ENCODE measurements at places on chromosomes 7 and 10.

GRCh38 chr10:103895411-103896186 lies 22.4 kb downstream of the STN1 start:
- H3K36me3 ChIP-seq, result peaks cover 70% of the 10 kb centered on the region
- H3K4me3 ChIP-seq, result no peak overlapping the region
- DNase-seq, result no peak

- H3K4me1 ChIP-seq, result peaks cover 8% of the 10 kb centered on the region
- no peak for DNase-seq
- H3K36me3 ChIP-seq, result no peaks in the 10 kb centered on the region
These were observed 15.3 kb upstream of the ASB4 start for GRCh38 chr7:95470452-95470851.

DNA sequence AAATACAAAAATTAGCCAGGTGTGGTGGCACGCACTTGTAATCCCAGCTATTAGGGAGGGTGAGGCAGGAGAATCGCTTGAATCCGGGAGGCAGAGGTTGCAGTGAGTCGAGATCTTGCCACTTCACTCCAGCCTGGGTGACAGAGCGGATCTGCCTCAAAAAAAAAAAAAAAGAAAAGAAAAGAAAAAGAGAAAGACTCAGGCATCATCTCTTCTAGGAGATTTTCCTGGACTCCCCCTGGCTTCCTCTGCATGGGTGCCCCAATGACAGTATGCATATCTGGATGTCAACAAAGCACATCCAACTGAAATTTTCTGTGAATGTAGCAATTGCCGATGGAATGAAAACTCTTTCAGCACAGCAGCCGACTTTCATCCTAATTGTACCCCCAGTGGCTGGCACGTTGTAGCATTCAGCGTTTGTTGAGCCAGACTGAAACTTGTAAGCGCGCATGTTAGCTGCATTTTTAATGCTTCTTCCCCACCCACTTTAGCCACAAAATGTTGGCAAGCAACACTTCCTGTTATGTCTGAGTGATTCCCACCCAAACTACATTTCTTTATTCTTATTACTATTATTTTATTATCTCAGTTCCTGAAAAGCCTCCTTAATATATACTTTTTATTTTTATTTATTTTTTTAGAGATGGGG lies 70.2 kb downstream of the PRTFDC1 start:
- DNase-seq, result no peak
- H3K27ac ChIP-seq, result no peak overlapping the region
- H3K4me3 ChIP-seq, result no peak overlapping the region
- no peaks in the 10 kb centered on the region for H3K36me3 ChIP-seq
- H3K4me1 ChIP-seq, result peaks cover 7% of the 10 kb centered on the region

- H3K4me1 ChIP-seq, result no peaks in the 10 kb centered on the region
- DNase-seq, result no peak
- H3K4me3 ChIP-seq, result no peak overlapping the region
- H3K27me3 ChIP-seq, result no peaks in the 10 kb centered on the region
- no peak overlapping the region for H3K27ac ChIP-seq
These were observed 86.5 kb downstream of the OTUD1 start for GRCh38 chr10:23525406-23525805.

DNA sequence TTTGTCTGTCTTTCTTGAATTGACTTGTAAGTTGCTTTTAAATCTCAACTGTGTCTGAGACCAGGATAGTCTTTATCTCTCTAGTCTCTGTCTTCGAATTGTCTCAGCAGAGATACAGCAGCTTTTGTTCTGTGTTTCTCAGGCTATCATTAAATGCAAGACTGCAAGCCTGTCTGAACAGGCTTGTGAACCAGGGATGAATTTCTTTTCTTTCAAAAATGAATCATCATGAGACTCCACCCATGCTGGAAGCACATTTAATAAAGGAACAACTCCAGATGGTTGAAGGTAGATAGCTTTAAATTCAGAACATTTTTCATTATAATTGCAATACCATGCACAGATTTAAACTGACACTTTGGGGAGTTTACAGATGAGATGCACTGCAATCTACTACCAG lies 155.9 kb downstream of the SEC23IP start:
- no peaks in the 10 kb centered on the region for H3K36me3 ChIP-seq
- H3K4me1 ChIP-seq, result peaks cover 4% of the 10 kb centered on the region
- H3K4me3 ChIP-seq, result no peak overlapping the region
- H3K27me3 ChIP-seq, result no peaks in the 10 kb centered on the region
- H3K27ac ChIP-seq, result no peak overlapping the region
- no peak for DNase-seq

- H3K4me3 ChIP-seq, result no peak overlapping the region
- H3K27me3 ChIP-seq, result no peaks in the 10 kb centered on the region
These were observed 109.9 kb downstream of the OAT start for GRCh38 chr10:124308811-124309210.

DNA sequence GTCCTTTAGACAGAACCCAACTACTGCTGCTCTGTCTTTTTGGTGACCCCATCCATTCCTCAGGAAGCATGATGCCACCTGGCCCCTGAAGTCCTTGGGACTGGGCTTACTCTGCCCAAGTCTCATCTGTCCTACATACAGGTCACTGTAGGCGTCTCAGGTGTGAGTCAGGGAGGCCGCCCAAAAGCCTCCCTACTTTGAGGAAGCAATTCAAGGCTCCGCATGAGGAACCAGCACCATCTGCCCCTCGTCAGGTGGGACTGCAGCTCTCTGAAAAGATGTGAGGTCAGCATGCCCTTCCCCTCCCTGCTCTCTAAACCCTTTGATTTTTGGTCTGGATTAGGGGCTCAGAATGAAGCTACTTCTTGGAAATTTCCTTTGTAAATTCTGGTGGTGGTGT lies 354.8 kb downstream of the CXCL12 start:
- H3K36me3 ChIP-seq, result no peaks in the 10 kb centered on the region
- H3K27me3 ChIP-seq, result peaks cover 9% of the 10 kb centered on the region
- no peak overlapping the region for H3K27ac ChIP-seq
- DNase-seq, result no peak
- no peak overlapping the region for H3K4me3 ChIP-seq
- H3K4me1 ChIP-seq, result no peaks in the 10 kb centered on the region

DNA sequence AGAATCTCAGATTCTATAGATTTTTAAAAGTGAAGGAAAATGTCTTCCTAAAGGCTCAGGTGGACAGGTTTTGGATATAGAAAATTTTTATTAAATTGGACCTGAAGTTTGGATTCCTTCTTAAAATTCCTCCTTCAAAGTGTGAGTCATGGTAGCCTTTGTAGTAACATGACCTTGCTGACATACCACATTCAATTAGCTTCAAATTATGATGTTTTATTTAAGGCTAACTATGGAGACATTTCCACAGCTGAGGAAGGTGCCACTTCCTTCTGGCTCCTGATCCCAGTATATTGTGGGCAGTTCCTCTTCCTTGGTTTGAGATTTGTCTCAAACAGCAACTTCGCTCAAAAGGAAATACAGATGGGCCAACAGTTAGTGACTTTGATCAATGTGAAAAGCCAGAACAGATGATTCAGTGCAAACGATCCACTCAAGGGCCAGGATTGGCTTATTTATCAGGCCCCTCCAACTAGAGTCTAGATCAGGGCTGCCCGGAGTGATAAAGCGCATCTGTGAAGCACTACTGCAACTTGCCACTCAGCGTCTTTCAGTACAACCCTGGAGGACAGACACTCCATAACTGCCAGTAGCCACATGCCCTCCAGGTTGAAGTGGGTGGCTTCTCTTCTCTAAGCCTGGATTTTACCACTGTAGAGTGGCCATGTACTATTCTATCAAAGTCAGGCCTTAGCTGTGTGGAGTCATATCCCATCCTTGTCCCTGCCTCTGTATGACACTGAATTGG lies 573.5 kb downstream of the KIF20B start:
- no peak overlapping the region for H3K4me3 ChIP-seq
- H3K27ac ChIP-seq, result no peak overlapping the region
- no peaks in the 10 kb centered on the region for H3K36me3 ChIP-seq
- peaks cover 2% of the 10 kb centered on the region for H3K4me1 ChIP-seq
- no peak for DNase-seq
- no peaks in the 10 kb centered on the region for H3K27me3 ChIP-seq

GRCh38 chr10:113743594-113743993 lies 7.9 kb upstream of the PLEKHS1 start:
- H3K27ac ChIP-seq, result no peak overlapping the region
- no peaks in the 10 kb centered on the region for H3K36me3 ChIP-seq
- DNase-seq, result no peak
- no peaks in the 10 kb centered on the region for H3K4me1 ChIP-seq
- no peak overlapping the region for H3K4me3 ChIP-seq
- H3K27me3 ChIP-seq, result peaks cover 4% of the 10 kb centered on the region

GRCh38 chr7:73912223-73912622 lies 51.3 kb downstream of the TMEM270 start:
- no peaks in the 10 kb centered on the region for H3K4me1 ChIP-seq
- no peak for DNase-seq
- H3K36me3 ChIP-seq, result no peaks in the 10 kb centered on the region
- no peak overlapping the region for H3K4me3 ChIP-seq
- H3K27ac ChIP-seq, result no peak overlapping the region

- no peak for DNase-seq
- no peaks in the 10 kb centered on the region for H3K36me3 ChIP-seq
- no peak overlapping the region for H3K27ac ChIP-seq
- H3K27me3 ChIP-seq, result no peaks in the 10 kb centered on the region
- no peaks in the 10 kb centered on the region for H3K4me1 ChIP-seq
These were observed 509.9 kb downstream of the PARD3 start for GRCh38 chr10:34305189-34305588.

DNA sequence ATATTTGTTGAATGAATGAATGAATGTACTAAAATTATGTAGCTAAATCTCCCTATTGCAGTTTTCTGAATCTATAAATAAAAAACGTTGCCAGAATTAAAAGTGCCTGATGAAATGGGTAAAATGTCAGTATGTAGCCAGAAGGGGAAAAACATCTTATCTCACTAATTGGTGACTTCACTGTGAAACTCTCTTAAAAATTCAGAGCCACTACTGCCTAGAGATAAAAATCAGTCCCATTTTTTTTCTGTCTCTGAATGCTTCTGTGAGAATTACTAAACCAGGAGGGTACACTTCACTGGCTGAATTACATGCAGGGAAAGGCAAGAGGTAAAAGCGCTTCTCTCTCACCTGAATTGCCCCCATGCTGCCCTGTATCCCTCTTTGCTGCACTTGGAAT lies 69.6 kb upstream of the HPS1 start:
- no peak for DNase-seq
- no peak overlapping the region for H3K27ac ChIP-seq
- no peaks in the 10 kb centered on the region for H3K36me3 ChIP-seq
- H3K4me3 ChIP-seq, result no peak overlapping the region
- H3K27me3 ChIP-seq, result peaks cover 3% of the 10 kb centered on the region
- no peaks in the 10 kb centered on the region for H3K4me1 ChIP-seq

GRCh38 chr10:63474488-63474887 lies 8.7 kb upstream of the JMJD1C start:
- H3K27ac ChIP-seq, result no peak overlapping the region
- no peak for DNase-seq
- no peaks in the 10 kb centered on the region for H3K27me3 ChIP-seq

GRCh38 chr7:87926581-87927461 lies 7.2 kb upstream of the ADAM22 start:
- no peaks in the 10 kb centered on the region for H3K36me3 ChIP-seq
- H3K4me1 ChIP-seq, result no peaks in the 10 kb centered on the region
- H3K27me3 ChIP-seq, result no peaks in the 10 kb centered on the region
- no peak overlapping the region for H3K4me3 ChIP-seq
- DNase-seq, result no peak

- H3K36me3 ChIP-seq, result peaks cover 77% of the 10 kb centered on the region
- H3K27ac ChIP-seq, result no peak overlapping the region
- DNase-seq, result no peak
- H3K27me3 ChIP-seq, result no peaks in the 10 kb centered on the region
These were observed 4.6 kb upstream of the NOLC1 start for GRCh38 chr10:102147561-102147960.

DNA sequence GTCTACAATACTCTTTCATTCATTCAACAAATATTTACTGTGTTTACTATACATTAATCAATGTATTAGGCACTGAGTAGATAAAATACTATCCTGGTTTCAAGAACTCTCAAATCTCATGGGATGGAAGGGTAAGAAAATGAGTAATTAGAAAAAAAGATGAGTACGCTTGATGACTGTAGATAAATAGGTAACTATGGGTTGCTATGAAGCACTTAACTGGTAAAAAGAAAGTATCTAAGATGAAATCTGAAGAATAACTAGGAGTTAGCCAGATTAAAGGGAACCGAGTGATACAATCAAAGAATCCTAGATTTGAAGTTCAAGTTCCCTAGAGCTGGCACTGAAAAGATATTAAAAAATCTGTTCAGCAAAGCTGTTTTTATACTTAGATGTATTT lies 62.1 kb downstream of the IQUB start:
- H3K4me3 ChIP-seq, result no peak overlapping the region
- no peak overlapping the region for H3K27ac ChIP-seq
- no peaks in the 10 kb centered on the region for H3K4me1 ChIP-seq
- H3K36me3 ChIP-seq, result no peaks in the 10 kb centered on the region
- H3K27me3 ChIP-seq, result no peaks in the 10 kb centered on the region
- no peak for DNase-seq

DNA sequence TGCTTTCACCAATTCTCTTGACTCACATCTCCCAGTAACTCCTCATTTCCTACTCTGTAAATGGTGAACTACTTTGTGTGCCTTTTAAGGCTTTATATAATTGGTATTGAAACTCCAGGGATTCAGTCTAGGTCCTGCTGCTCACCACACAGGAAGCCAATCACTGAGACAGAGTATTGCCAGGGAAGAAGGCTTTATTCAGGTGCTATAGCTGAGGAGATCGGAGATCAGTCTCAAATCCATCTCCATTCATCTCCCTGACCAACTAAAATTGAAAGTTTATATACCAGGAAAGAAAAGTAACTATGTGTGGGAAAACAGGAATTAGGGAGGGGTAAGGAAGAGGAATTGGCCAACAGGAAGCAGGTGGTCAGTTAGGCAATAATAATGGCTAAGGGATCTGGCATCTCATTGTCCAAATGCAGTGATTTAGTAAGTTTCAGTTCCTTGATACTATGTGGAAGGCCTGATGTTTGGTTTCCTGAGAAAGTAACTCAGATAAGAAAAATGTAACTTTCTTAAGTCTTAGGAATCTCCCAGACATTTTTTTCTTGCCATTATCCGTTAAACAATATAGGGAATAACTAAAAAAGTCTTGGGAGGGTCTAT lies 10.2 kb upstream of the SDHAF3 start:
- H3K36me3 ChIP-seq, result no peaks in the 10 kb centered on the region
- no peaks in the 10 kb centered on the region for H3K4me1 ChIP-seq
- no peak for DNase-seq
- no peak overlapping the region for H3K27ac ChIP-seq
- H3K4me3 ChIP-seq, result no peak overlapping the region

- no peak overlapping the region for H3K27ac ChIP-seq
- no peaks in the 10 kb centered on the region for H3K27me3 ChIP-seq
- no peaks in the 10 kb centered on the region for H3K36me3 ChIP-seq
- H3K4me1 ChIP-seq, result no peaks in the 10 kb centered on the region
- H3K4me3 ChIP-seq, result no peak overlapping the region
These were observed 675.8 kb downstream of the KCNMA1 start for GRCh38 chr10:76961841-76962240.

- H3K36me3 ChIP-seq, result no peaks in the 10 kb centered on the region
- H3K4me1 ChIP-seq, result no peaks in the 10 kb centered on the region
- H3K27me3 ChIP-seq, result peaks cover 2% of the 10 kb centered on the region
- no peak for DNase-seq
These were observed 62.4 kb upstream of the C10orf90 start for GRCh38 chr10:126732868-126733267.
